NCI-H146 (cell line): ENCODE measurements at places on chromosomes 1 and 21.

DNA sequence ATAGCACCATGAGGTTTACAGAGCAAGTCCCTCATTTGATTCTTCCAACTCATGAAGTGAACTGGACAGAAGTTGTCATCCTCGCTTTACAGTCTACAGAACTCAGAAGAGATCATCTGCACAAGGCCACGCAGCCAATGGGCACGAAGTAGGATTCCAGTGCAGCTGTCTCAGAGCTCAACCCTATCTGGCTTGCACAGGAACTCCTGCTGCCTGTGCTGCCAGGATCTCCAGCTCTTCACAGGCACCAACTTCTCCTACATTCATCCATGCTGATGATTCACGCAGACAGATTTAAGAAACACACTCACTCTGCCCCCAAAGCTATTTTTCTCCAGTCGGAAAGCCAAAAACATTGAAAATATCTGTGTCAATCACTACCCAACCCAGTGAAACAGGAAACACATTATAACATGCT, 157.0 kb downstream of the RERE start:
- DNase-seq, result no peak

GRCh38 chr1:238404921-238405320, 514.2 kb upstream of the ZP4 start:
- no peak for DNase-seq

DNA sequence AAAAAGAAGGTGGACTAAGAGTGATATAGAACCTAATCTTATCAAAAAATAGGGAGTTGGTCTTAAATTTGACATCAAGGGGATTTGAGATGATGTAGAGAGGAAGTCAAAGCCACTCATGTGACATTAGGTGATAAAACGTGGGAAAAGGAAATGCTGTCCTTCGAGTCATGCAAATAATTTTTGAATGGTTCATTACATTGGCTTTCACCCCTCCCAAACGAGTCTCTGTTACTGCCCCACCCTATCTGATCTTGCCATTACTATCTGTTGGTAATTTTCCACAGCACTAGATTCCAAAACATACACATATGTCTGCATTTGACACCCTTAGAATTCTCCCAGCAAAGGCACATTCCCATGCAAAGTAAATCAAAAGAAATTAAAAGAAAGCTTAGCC, 531.1 kb upstream of the ADAMTS5 start:
- no peak for DNase-seq

DNA sequence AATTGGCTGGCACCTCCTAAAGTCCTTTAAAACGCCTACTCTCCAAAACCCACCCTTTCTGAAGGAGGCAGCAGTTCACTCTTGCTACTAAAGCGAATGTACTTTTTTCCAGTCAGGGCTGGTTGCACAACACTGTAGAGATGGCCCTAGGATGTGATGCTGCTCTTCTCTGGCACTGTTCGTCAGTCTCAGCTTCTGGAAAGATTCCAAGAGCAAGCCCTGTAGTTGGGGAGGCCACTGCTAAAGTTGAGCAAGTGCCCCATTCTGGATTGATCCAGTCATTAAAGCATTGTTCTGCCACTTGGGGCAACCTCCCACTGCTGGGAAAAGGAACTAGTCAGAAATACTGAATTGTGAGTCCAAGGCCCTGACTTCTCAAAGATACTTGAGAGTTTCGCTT, 28.5 kb upstream of the KCNQ4 start:
- no peak for DNase-seq

DNA sequence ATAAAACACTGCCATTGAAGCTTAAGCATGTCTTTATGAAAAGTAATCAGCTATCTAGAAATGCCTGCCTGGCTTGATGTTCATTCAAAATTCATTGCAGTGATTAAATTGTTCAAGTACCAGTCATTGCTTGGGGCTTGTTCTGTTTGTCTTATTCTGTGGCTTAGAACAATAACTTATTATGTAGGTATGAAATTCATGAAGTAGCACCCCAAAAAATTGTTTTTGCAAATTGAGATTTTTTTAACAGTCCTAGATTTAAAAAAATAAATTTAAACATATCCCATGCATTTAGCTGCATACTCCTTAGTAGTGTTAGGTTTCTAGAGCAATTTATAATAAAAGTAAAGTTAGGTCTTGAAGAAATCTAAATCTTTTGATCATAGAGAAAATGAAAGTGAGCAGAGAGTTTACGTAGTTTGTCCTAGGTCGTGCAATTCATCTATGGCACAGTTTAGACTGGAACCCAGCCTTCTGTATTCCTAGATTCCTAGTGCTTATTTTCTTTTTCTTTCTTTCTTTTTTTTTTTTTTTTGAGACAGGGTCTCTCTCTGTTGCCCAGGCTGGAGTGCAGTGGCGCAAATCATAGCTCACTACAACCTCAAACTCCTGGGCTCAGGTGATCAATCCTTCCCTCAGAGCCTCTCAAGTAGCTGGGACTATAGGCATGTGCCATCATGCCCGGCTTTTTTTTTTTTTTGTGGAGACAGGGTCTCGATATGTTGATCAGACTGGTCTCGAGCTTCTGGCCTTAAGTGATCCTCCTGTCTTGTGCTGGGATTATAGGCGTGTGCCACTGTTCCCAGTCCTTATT, 9.3 kb downstream of the MIER1 start:
- no peak for DNase-seq

DNA sequence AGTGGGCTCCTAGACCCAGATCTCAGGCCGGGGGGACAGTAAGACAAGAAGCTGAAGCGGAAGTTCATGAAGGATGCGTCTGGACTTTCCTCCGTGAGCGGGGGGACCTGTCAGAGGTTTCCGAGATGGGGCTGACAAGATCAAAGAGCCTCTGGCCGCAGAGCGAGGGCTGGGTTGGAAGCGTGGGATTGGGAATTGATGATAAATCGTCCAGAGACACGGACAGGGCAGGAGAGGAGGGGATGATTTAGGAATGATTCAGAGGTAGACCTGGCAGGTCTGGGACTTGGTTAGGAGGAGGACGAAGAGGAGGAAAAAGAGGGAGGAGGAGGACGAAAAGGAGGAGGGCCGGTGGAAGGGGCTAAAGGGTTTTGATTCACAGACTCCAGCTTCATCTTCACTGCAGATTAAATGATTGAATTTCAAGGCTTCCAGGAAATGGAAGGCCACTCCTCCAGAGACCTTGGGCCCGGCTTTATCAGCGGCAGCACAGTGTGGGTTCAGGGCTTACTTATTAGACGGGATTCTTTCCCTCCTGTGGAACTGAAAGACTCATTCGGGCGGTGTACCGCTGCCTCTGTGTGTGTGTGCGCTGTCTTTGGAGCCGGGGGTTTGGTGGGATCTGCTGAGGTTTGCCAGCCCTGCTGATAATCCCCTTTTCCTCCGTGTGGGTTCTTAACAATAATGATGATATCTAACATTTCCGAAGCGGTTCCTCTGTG, 85.7 kb upstream of the SLC45A1 start:
- no peak for DNase-seq
